ENCODE measurements at places on chromosomes 3 and 15.

GRCh38 chr3:66463054-66463631, 37.7 kb downstream of the LRIG1 start:
- DNase-seq, result no peak

GRCh38 chr3:25662736-25663320, 1.9 kb downstream of the TOP2B start:
- DNase-seq, result no peak

GRCh38 chr3:156834435-156834834, 8.3 kb downstream of the LEKR1 start:
- no peak for DNase-seq

GRCh38 chr3:135216659-135217058, 421.6 kb downstream of the EPHB1 start:
- DNase-seq, result no peak

DNA sequence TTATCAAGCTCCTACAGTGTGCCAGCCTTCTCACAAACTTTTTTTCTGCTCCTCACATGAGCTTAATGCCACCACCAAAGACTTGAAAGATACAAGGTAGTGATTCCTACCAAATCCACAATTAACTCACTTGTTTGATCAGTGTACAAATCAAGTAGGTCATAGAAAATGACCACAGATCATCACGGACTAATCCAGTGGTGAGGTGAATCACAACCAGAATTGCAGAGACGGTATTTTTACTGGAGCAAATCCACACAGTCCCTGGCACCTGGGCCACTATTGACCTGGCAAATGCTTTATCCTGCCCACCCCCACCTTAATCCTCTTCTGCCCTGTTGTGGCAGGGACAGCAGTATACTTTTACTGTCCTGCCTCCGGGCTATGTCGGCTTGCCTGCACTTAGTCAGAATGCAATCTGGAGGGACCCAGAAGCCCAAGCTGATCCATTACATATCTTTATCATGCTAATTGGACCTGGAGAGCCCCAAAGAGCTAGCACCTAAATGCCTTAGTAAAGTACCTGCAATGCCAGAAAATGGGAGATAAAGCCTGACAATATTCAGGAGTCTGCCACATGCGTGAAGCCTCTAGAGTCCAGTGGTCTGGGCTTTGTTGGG, 83.9 kb upstream of the CDV3 start:
- no peak for DNase-seq
